Kidney glomerular epithelial cell (primary cell): ENCODE measurements at places on chromosomes 4 and X.

- no peak for DNase-seq
These were observed 58.0 kb downstream of the FUNDC1 start for GRCh38 chrX:44484607-44485146.

- DNase-seq, result no peak
These were observed 493 bp upstream of the UCHL1 start for GRCh38 chr4:41256131-41256739.

DNA sequence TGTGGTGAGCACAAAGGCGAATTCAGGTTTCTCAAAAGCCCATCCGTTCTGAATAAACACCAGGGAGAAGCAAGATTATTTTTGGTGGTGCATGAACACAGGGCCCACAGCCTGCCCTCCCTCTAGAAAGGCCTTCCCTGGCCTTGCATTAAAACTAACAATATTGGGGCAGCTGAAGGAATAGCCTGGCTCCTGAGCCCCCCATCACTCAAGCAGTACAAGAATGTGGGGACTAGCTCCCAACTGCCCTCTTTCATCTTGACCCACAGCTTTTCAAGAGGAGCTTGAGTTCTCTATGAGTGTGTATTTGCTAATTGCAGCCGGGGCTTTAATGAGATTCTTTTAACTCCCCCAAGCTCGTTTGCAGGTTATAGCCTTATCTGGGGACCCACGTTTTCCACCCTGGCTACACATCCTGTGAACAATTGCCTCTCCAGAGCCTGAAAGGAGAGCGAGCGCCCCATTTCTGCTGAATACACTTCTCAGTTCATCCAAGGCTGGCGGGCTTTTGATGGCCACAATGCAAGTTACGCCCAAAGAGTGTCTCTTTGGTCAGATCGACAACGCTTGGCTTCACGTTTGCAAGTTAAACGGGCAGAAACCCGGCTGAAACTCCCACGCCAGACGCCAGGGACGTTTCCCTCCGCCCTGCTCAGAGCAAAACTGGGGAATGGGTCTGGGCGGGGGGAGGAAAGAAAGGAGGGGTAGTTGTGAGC lies 4.7 kb upstream of the GSX2 start:
- DNase-seq, result no peak

- no peak for DNase-seq
These were observed 78.7 kb downstream of the GALNT7 start for GRCh38 chr4:173247321-173247720.

DNA sequence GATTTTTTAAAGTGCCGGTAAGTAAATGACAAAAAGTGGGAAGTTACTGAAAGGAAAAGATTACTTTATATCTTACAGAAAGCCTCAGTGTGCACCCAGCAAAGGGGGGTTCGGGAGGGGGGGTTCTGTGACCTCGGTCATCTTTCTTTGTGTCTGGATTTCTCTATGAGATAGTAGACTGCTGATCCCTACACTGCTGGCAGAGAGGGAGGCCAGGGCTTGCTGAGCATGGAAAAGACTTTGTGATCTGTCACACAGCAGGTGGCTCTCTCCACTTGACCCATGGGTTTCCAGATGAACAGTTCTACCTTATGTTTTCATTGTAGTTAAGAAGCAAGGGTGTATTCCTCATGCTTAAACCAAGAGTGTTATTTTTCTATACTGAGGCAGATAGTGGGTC lies 475.6 kb downstream of the PCDH10 start:
- no peak for DNase-seq

DNA sequence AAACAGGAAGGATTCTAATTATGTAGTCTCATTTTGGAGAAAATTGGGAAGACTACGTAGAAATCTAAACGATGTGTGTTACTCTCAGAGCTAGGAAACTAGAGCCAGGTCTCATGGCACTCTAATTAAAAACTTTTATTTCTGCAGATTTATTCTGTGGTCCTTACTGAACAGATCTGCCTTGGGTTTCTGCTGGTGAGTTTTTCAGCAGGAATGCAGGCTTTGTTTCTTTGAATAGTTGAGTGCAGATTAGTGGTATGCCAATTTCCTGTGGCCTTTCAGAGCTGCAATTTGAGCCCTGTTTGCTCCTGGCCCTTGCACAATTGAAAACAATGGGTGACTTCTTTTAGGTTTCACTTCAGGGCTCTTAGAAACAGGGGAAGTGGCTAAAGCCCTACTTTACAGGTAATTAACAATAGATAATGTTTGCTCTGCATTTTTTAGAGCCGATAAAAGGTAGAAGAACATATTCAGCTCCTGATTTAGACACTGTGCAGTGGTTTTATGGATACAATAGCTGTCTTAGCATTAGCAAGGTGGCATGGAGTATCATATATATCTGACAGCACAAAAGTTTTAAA lies 21.8 kb downstream of the SPRY1 start:
- DNase-seq, result peak; percentile 74

GRCh38 chr4:102988429-102989020 lies 31.0 kb downstream of the SLC9B1 start:
- no peak for DNase-seq

DNA sequence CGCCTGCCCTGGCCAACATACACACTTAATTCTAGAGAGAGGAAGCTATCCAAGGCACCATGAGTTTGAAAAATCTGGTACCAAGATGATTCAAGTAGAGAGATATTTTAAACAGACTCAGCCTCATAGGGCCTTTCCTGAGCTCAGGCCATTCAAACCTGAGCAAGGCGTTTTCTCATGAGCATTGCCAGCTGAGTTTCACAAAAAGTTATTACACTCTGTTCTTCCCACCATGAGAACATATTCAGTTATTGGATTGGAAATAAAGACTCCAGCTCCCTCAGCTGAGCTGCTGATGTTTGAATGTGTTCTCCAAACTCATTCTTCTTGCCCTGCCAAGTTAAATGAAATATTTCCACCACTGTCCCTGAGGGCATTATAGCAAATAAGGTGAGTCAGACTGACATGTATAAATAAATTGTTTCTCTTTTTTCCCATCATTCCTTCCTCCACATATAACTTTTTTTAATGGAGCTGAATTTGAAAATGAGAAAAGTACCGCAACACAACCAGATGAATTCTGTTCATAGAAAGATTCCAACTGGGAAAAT lies 429.6 kb downstream of the RAB28 start:
- no peak for DNase-seq

DNA sequence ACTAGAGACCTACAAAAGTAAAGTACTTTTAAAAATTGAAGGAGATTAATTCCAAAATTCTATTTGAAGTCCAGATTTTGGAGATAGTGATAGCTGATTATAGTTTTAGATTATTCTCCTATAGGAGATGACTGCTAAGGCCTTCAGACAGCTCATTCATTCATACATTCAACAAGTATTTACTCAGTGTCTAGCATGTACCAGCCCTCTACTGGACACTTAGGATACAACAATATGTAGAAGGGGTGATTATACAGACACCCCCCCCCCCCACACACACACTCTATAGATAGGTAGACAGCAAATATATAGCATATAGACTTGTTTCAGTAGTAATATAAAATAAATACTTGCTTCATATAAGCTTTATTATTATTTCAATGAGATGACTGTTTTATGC lies 60.4 kb upstream of the TAF9B start:
- DNase-seq, result no peak

- DNase-seq, result peak; percentile 47
These were observed 32.4 kb upstream of the BCOR start for GRCh38 chrX:40130207-40130606.

DNA sequence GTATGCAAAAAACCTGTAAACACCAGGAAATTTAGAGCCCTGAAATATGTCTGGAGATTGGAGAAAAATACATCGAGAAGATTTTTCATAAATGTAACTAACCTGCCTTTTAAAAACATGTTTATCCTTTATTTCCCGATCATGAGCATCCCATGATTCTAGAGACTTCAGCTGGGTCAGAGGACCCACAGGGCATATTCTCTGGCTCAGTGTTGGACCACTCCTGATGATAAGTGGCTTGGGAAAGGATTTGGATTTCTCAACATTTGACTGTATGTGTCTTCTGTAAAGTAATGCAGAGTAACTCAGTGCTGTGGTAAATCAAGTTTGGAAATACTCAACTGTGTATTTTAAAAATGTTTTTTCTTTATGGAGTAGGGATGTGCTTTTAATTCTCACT lies 40.0 kb upstream of the ANK2 start:
- DNase-seq, result no peak

DNA sequence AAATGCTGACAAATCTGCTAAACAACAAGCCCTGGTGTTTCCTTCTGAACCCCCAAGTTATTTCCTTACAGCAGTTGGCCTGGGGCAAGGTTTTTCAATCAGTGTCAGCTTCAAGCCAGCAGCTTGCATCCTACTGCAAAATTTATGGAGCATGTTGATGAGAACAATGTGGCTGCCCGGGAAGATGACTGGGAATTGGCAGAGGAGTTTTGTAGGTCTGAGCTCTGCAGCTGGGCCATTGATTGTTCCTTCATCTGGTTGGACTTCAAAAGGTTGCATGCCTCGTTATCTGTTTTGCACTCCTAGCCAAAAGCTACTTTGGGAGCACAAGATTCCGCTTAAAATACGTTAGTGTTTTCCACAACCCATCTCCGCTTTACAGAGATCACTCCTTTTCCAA lies 1030.3 kb upstream of the LCORL start:
- no peak for DNase-seq

DNA sequence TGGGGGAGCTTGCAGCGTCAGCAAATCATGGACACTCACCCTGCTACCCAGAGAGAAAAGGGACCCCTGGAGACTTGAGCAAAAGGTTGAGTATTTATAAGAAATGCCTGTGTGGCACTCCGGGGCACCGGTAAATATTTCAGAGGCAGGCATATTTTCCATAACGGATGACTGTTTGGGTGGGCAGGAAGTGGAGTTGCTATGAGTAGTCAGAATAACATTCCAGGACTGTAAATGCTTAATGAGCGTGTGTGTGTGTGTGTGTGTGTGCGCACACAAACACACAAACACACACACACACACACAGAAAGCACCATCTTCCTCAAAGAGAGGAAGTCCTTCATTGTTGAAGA lies 74.6 kb downstream of the MXRA5 start:
- peak; percentile 67 for DNase-seq

- DNase-seq, result no peak
These were observed 30.2 kb downstream of the AFF2 start for GRCh38 chrX:148530464-148531077.

- DNase-seq, result no peak
These were observed 46.4 kb downstream of the PRPS1 start for GRCh38 chrX:107674480-107675364.

- no peak for DNase-seq
These were observed at the start of gene MTMR1 for GRCh38 chrX:150692831-150693724. Gene MTMR1 (plus strand): TSS chrX:150693396. CDS start chrX:150693531, 135 bp downstream.

DNA sequence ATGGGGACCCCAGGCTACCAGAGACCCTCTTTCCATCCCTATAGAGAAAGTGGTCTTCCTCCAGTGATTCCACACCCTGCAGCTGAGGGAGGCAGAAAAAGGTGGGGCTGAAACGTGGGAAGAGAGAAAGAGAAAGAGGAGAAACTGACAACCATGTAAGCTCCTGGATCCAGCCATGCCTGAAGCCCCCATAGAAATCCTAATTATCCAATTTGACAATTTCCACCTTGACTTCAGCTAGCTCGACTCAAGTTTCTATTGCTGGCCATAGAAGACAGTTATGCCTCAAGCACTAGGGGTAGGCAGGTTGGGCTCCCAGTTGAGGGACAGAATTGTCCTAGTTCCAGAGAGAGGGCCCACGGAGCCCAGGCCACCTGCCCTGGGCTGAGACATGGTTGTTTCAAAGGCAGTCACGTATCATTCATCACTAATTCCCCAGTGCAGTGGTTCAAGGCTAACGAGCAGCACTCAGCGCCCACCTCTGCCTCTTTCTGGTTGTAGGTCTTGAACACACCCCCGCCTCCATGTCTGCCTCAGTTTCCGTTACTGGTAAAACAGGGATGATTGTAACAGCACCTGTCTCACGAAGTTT lies 39.8 kb upstream of the ASMTL start:
- no peak for DNase-seq
